Non-pigmented ciliary epithelial cell (primary cell): ENCODE measurements at places on chromosomes 7 and 10.

DNA sequence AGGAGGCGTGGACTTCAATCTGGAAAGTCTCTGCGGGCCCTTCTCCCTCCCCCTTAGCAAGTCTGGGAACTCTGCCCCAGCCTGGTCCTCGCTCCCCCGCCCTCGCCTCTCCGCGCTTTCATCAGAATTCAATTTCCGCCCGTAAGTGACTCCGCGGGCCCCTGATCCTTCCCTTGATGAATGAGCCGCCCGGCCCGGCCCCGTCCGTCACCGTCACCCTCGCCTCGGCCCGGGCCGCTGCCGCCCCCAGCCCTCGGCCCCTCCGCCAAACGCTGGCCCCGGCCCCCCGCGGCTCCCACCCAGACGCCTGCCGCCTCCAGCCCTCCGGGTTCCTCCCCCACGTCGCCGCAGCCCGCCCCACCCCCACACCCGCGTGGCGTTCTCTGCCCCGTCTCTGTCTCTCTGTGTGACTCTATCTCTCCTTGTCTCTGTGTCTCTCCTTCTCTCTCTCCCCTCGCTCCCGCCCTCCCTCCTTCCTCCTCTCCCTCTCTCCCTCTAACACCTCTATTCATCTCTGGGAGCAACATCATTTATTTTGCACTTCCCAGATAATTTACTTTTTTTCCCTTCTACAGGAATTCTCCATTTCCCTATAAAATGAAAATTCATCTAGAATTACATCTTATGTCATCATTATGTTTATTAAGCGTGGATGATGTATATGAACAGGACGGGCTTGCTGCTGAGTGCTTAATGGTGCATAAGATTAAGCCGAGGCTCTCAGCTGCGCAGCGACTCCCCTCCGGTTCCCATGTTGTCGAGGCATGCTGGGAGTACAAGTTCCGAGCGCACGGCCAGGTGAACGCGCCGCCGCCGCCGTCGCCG lies 91.2 kb upstream of the PAX2 start:
- DNase-seq: no peak

GRCh38 chr10:115861864-115862263 lies 411.1 kb downstream of the GFRA1 start:
- DNase-seq: peak; percentile 32

GRCh38 chr10:100340948-100341847 lies 5.8 kb upstream of the SCD start:
- no peak for DNase-seq

DNA sequence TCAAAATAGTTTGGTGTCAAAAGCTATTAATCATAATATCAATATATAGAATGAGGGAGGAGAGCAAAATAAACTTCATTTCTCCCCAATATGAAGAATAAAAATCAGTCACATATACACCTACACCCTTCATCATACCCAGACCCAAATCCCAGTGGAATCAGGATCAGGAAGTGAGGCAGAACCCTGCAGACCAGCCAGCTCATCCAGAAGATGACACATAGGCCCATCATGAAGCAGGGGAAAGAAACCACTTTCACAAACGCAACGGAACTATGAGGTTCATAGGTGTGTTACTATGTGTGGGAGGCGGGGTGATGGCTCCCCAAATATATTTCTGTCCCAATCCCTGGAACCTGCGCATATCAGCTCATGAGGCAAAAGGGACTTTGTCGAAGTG lies 89.0 kb downstream of the RSU1 start:
- DNase-seq: no peak

- DNase-seq: no peak
Measured at GRCh38 chr10:110170142-110170971, 37.0 kb upstream of the MXI1 start.

DNA sequence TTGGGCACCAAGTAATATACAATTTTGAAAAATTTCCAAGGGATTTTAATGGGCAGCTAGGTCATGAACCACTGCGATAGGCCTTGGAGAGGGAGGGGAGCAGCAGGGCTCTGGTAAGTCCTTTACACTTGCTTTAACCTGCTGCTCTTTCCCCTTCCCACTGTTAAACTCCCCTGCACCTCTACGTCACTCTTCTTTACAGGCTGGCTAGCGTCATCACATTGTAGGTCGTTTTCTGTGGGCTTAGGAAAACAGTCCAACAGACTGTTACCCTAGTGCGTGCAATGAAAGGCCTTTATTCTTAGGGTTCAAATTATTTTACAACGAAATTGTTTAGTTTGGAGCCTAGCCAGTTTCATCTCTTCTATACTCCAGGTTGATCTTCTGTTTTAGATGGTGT lies 235.7 kb downstream of the AUTS2 start:
- no peak for DNase-seq

- DNase-seq: no peak
Measured at GRCh38 chr10:29957907-29958331, 101.5 kb downstream of the JCAD start.

GRCh38 chr7:7202375-7202720 lies 20.0 kb downstream of the C1GALT1 start:
- no peak for DNase-seq

DNA sequence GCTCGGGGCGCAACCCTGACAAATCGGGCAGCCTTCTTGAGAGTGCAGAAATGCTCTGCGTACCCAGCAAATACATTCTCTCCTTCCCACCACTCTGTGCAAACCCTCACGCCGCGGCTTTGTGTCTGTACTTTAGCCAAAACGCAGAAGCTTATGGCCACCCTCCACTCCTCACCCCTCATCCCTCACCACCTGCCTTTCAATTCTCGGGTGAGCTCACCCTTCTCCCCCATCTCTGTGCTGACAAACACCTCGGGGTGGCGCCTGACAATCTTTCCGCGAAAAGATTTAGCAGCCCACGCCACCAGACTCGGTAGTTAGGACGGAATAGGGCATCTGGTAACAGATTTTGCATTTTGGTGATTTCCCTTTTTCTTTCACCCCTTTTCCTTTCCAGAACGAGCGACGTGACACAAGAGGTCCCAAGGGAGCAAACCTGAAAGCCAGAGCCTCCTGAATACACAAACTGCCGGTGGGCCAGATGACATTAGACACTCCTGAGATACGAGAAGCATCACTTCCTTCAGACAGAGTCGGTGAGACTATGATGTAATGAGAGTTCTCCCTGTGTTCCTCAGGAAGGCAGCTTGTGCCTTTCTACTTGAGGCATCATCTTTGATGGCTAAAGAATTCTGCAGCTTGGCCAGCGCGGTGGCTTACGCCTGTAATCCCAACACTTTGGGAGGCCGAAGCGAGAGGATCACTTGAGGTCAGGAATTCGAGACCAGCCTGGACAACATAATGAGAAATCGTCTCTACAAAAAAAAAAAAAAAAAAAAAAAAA lies 671 bp upstream of the ATAD1 start:
- no peak for DNase-seq

DNA sequence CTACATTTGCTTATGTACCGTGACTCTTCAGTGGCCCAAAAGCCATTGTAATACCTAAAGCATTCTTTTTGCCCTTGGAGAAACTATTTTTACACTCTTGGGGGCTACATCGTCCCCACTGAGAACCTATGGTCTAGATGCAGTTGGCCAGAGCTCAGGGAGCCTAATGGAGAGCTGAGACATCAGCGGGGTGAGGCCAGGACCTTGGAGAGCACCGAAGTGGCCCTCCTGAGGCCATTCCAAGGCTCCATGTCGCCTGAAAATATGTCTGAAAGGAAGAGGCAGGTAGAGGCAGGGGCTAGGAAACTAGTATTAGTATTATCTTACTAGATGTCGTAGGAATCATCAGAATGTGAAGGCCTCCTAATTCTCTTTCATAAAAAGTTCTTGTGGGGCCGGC lies 4.9 kb downstream of the PKD2L1 start:
- DNase-seq: no peak

- DNase-seq: no peak
Measured at GRCh38 chr7:923108-924041, 31.1 kb downstream of the ADAP1 start.

GRCh38 chr7:107939573-107940489 lies 48.8 kb downstream of the DLD start:
- no peak for DNase-seq

- DNase-seq: no peak
Measured at GRCh38 chr10:110577056-110577455, 9.6 kb downstream of the SMC3 start.

- no peak for DNase-seq
Measured at GRCh38 chr10:31959461-31960173, 31.0 kb upstream of the ARHGAP12 start.

- no peak for DNase-seq
Measured at GRCh38 chr7:11404355-11404754, 427.6 kb downstream of the THSD7A start.

- DNase-seq: no peak
Measured at GRCh38 chr10:10327934-10328333, 689.7 kb upstream of the CELF2 start.

- no peak for DNase-seq
Measured at GRCh38 chr10:95201736-95202135, 7.7 kb downstream of the ACSM6 start.

GRCh38 chr7:126529254-126529653 lies 723.5 kb downstream of the GRM8 start:
- DNase-seq: no peak

DNA sequence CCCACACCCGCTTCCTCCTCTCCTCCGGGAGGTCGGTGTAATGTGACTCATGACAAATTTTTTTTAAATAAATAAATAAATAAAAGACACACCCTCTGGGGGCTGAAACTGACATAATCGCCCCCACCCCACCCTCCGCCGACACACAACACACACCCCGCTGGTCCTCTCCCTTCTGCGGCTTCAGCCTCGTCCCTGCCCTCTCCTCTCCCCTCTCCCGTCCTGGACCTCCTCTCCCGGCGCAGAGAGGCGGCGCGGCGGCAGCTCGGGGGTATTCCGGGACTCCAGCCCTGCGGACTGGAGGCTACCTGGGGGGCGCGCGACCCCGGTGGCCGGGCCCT lies 686 bp downstream of the ABI1 start:
- DNase-seq: peak; percentile 34

- no peak for DNase-seq
Measured at GRCh38 chr10:90969121-90969534, 48.2 kb upstream of the ANKRD1 start.

- no peak for DNase-seq
Measured at GRCh38 chr10:73591935-73592699, 975 bp upstream of the USP54 start.
